Activated CD4-positive, alpha-beta T cell treated with anti-CD3 and anti-CD28 coated beads, Interleukin-2, amount 10 ng/mL, durations not matched to agents 24 days and 14 days (primary cell): ENCODE measurements at places on chromosomes 4 and X. TPM values are rescaled to one million over a fixed set of nuclear protein-coding genes. Genes with fewer than 3 reads are reported as not detected.

The PPEF1 gene
- total RNA-seq = not detected in 2 replicates

The AMBN gene
- total RNA-seq = not detected in 2 replicates

DNA sequence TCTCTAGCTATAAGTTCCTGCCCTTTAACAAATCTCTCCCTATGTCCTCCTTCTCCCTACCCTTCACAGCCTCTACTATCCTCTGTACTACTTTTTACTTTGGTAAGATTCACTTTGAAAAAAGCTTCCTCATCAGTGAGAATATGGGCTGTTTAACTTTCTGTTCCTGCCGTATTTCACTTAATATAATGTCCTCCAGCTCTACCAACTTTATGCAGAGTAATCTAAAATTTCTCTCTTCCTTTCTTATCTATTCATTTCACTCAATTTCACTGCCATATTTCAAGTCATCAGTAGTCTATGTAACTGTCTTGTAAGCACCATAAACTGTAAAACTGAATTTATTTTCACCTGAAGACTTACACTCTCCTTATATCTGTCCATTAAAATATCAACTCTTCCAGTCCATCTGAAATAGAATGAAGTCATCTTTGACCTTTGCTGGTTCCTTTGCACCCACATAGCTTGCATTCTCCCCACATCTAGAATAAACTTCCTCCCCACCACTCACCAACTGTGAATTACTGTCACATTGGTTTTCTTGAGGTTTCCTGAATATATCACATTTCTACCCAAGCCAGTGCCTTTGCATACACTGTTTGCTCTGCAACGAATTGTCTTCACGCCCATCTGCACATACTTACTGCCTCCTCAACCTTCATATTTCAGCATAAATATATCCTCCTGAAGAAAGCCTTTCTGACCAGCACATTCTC is 54.6 kb downstream of the ARAP2 start:
- H3K36me3 ChIP-seq = peaks cover 46% of the 10 kb centered on the region
- H3K4me3 ChIP-seq = peak overlapping the region; percentile 36
- peak overlapping the region; percentile 75 for H3K27ac ChIP-seq
- DNase-seq = peak; percentile 75
- peaks cover 26% of the 10 kb centered on the region for H3K4me1 ChIP-seq

GRCh38 chrX:154399527-154400368 is 1.6 kb downstream of the RPL10 start:
- H3K27ac ChIP-seq = peak overlapping the region; percentile 100
- DNase-seq = peak; percentile 77

GRCh38 chr4:153788051-153788412 is 851 bp downstream of the SFRP2 start:
- no peak overlapping the region for H3K4me3 ChIP-seq
- no peak for DNase-seq
- H3K27ac ChIP-seq = peak overlapping the region; percentile 34
- peaks cover 23% of the 10 kb centered on the region for H3K4me1 ChIP-seq
- H3K36me3 ChIP-seq = no peaks in the 10 kb centered on the region
- peaks cover 88% of the 10 kb centered on the region for H3K27me3 ChIP-seq

GRCh38 chr4:141826260-141826659 is 189.9 kb downstream of the IL15 start:
- no peaks in the 10 kb centered on the region for H3K27me3 ChIP-seq
- DNase-seq = no peak
- H3K36me3 ChIP-seq = no peaks in the 10 kb centered on the region
- H3K4me1 ChIP-seq = no peaks in the 10 kb centered on the region
- H3K27ac ChIP-seq = no peak overlapping the region

DNA sequence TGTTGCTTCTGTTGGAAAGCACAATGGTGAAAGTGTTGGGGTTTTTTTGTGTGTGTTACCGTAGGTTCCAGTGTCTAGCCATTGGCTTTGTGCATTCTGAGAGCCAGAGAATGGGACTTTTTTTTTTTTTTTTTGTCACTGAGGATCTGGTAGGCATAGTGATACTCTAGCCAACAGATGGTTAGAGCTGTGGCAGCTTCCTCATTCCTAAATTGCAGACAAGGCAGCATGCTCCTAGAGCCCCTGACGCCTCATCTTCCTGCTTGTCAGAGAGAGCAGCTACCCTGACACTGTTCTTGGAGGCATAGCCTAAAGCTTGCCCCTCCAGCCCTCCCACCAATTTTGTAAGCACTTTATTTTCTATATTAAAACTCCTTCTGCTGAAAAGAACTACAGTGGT is 27.0 kb downstream of the ARHGEF9 start:
- no peak overlapping the region for H3K27ac ChIP-seq
- peaks cover 33% of the 10 kb centered on the region for H3K4me1 ChIP-seq
- no peak for DNase-seq
- no peak overlapping the region for H3K4me3 ChIP-seq

DNA sequence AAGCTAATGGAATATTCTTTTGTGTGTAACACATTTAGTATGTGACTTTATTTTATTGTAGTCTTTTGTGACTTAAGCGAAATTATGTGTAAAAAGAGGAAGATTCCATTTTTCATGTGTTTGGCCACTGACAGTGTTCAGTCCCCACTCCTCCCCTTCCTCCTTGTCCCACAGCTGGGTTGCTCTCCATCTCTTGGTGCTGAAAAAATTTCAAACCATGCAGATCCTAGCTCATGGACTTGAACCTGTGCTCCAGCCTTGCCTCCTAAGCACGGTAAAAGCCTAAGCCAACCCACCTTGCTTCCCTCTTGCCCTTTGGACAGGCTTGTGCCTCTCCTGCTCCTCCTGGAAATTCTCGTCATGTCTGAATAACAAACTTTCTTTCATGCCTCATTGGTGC is 2008.5 kb upstream of the TENM3 start:
- no peaks in the 10 kb centered on the region for H3K36me3 ChIP-seq
- H3K4me3 ChIP-seq = no peak overlapping the region
- DNase-seq = no peak
- no peaks in the 10 kb centered on the region for H3K27me3 ChIP-seq
- H3K27ac ChIP-seq = no peak overlapping the region

DNA sequence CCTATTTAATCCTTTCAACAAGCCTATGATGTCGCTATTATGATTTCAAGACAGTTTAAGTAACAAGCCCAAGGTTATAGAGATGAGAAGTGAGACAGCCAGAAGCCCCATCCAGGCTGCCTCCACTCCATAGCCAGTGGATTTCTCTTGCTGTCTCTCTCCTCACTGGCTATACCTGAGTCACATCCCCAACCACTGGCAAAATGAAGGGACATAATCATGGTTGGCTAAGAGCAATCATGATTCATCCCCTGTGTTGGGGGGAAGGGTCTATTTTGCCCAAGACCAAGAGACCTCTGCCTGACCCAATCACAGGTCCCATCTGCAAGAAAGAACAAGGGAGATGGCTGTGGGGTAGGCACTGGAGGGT is 334.9 kb upstream of the GATB start:
- H3K27ac ChIP-seq = no peak overlapping the region
- no peak for DNase-seq
- peaks cover under 1% of the 10 kb centered on the region for H3K36me3 ChIP-seq
- no peak overlapping the region for H3K4me3 ChIP-seq
- no peaks in the 10 kb centered on the region for H3K27me3 ChIP-seq
- H3K4me1 ChIP-seq = peaks cover 58% of the 10 kb centered on the region

DNA sequence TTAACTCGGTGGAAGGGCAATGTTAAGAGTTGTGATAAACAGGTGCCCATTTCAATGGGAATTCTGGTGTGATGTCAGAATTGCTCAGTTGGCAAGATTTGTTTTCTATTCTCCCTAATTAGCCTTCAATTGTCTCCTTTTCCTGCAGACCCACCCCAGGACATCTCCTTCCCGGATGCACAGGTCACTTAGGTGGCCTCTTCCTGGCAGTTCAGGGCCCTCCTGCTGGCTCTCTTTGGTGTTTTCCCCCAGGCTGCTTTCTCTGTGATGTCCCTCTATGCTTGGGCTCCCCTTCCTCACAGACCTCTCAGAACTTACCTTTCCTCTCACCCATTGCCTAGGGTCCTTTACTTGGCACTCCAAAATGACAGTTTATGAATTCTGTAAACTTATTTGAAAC is 126.3 kb downstream of the GPAT3 start:
- no peaks in the 10 kb centered on the region for H3K36me3 ChIP-seq
- H3K4me1 ChIP-seq = no peaks in the 10 kb centered on the region
- no peak overlapping the region for H3K27ac ChIP-seq
- no peak for DNase-seq
- no peaks in the 10 kb centered on the region for H3K27me3 ChIP-seq
